NCI-H1436 (cell line): ENCODE measurements at places on chromosomes 5 and 9.

- DNase-seq = peak; percentile 66
Measured at GRCh38 chr5:137735555-137736284, at the start of gene KLHL3. Gene KLHL3 (minus strand): TSS chr5:137736089. CDS start chr5:137735646, 443 bp downstream.

DNA sequence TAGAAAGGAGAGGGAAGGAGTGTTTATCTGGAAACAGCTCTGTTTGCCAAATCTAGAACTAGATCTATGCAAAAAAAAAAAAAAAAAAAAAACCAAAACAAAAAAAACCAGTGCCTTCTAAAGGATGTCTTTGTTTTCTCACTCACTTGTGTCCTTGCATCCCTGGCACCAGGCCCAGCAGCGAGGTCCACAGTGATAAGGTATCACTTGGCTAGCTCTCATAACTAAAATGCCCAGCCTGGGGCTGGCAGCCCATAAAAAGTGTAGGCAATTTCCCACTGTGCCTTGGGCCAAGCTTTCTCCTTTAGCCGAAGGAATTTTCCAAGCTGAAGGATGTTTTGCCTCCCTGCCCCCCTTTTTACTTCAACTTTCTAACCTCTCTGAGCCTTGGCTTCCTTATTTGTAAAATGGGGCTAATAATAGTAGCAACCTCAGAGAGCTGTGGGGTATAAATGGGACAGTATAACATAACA, 20.8 kb downstream of the RGS3 start:
- DNase-seq = no peak

- no peak for DNase-seq
Measured at GRCh38 chr9:137166380-137167229, 3.2 kb downstream of the LRRC26 start.

DNA sequence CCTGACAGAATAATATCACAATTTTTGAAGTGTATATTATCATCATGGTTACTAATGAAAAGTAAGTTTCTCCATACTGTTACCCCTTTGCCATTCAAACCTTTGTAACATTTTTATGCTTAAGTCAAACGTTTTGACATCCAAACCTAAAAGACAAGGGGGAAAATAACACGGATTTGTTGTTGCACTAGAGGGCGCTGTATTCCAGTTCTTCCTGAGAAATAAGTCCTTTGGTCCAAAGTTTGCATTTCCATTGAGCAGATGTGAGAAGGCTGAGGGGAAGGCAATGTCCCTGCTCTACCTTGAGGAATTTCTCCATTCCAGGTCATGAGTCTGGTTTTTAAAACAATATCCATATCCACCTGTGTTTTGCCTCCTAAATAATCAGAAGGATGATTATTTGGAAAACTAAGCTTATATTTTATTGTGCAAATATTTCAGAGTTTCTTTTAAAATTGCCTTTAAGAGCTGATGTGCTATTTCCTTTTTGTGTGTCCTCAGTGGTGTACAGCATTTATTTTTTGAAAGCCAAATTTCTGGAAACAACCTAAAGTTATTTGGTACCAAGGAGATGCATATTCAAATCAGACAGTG, 9.7 kb downstream of the LECT2 start:
- DNase-seq = peak; percentile 71

DNA sequence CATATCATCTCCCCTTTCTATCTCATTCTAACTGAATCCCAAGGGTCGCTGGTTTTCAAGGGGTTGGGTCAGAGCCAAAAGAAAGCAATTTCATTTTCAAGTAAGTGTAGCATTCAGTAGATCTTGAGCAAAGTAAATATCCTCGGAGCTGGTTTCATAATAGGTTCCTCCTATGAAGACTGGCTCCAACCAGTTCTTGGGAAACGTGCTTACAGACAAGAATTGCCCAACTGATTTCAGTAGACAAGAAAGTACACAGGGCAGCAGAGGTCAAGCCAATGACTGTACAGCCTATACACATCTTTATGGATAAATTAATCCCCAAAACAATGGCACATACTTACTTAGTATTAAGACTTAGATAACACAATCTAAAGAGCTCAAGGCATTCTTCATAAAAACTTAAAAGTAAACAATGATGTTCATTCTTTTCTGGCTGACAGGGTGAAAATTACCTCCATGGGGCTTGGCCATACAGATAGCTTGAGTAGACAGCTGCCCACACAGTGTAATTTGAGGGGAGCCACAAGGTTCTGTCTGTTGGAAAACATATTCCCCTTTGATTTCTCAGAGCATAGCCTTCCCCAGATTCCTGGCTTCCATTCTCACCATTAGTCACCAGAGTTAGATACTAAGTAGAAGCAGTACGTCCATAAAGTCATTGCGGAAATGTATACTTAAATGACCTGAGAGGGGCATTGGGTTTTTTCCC, 163.9 kb downstream of the ARRDC3 start:
- DNase-seq = peak; percentile 31

GRCh38 chr5:68440651-68441050, 225.1 kb downstream of the PIK3R1 start:
- no peak for DNase-seq

DNA sequence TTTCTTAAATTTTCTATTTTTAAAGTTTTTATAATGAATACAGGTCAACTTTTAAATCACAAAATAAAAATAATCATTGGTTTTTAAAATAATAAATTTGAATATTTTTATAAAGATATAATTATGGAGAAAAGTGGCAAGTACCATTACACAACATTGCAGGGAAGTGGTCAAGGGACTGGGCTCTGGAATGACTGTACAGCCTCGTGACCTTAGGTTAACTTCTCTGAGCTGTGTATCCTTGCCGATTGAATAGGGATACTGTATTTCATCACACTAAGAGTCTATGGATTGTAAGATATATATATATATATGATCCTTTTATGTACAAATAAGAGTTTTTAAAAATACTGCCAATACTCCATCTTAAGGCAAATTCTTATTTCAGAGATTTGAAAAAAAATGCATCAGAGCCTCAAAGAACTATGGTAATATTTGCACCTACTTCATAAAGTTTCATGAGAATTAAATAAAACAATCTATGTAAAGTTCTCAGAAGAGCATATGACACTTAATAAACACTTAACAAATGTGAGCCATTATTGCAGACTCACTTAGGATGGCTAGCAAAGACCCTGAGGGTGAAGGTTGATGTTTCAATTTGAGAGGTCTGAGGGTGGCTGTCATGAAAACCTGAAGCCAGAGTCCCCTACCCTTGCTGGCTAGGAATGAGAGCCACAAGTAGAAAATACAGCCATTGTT, 136.5 kb downstream of the CCDC192 start:
- DNase-seq = no peak

DNA sequence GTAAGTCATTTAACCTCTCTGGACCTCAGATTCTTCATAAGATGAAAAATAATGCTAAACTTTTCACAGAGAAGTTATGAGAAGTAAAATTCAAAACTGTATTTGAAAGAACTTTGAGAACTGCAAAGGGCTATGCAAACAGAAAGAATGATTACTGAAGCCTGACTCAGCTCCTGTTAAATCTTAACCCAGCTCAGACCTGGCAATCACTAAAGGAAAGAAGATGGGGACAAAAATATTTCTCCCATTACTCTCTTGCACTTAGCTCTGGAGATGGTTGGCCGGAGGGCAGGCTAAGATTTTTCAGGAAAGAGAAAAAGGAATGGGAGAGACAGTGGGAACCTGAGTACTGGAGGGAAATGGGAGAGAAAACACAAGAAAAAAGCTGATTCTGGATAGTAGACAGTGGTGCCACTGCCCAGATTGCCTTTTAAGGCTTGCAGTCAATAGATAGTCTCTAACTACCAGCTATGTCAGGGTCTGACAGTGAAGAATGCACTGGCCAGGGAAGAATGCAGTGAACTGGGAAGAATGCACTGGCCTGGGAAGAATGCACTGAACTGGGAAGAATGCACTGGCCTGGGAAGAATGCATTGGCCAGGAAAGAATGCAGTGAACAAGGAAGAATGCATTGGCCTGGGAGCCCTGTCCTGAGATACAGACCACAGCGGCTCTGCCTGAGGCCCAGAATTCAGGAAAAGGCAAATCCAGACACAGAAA, 25.2 kb upstream of the CEMIP2 start:
- DNase-seq = no peak

GRCh38 chr9:119868694-119869093, 499.5 kb upstream of the BRINP1 start:
- DNase-seq = no peak

DNA sequence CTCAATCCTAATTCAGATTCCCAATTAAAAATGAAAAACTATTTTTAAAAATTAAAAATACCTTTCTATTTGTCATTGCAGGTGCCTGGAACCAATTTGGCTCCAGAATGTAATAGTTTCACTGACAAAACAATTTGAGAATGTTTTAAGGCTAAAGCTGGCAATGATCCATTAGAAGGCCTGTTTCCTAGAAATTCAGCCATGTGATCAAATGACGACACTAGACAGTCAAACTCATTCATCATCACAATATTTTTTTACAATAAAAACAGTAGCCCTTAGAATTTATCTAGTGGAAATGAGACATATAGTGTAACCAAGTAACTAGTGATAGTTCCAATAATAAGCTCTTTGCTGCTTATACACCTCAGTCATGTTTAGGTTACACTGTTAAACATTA, 75.4 kb upstream of the MAP3K1 start:
- no peak for DNase-seq

- no peak for DNase-seq
Measured at GRCh38 chr5:98433673-98434072, 339.8 kb upstream of the RGMB start.

DNA sequence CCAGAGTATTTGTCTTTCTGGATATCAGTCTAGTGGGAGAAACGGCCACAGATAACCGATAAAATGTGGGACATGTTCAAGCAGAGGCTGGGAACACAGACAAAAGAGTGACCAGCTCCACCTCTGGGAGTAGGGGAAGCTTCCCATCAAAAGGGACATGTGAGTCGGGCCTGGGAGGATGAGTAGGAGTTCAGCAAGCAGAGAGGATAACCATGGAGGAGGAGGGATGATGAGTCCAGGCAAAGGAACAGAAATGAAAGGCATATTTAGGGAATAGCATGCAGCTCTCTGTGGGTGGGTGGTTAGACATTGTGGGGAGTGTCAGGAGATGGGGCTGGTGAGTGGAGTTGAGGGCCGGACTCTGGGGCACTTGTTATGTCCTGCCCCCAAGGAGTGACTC, 61.5 kb downstream of the ERGIC1 start:
- DNase-seq = no peak

DNA sequence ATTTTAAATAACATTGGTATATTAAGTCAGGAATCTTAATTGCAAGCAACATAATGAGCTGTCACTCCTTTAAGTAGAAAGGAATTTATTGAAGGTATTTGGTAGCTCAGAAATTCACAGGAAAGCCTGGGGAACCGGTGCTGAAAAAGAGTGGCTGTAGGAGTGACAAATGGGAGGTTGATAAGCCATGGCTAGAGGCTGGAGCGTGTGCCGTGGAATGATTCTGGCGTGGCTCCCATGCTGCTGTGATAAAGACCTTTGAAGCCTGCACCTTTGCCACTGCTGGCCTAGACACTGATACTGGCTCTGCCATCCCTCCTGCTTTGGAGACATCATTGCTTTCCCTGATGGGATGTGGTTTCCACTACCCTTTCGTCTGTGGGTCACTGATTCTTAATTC, 65.7 kb upstream of the ATG10 start:
- DNase-seq = no peak

DNA sequence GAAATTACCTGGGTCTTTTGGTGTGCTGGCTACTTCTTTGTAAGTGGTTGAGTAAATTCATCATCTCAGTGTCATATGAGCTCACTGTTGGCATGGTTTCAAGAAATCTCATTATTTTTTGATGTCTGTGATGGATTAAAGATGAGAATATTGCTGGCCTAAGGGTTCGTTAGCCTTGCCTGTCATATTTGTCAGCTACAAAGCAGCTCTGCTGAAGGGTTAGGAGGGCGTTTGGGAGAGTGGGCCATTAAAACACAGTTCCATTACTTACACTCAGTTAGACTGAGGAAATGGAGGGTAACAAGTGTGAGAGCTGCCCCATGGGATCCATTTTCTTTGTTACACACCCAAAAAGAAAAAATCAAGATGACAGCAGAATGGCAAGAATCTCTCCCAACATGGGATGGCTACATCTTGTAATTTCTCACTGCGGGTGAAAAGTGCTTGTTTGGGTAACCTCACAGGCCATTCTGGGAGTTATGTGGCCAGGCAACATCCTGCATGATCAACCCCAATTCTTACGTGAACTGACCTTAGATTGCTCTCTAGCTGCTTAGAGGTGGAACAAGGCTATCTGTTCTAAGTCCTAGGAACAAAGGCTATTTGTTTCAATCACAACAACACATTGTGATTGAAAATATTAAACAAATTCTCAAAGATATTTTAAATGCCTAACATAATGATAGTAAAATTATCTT, 609.5 kb upstream of the RGMB start:
- peak; percentile 4 for DNase-seq

GRCh38 chr5:131258733-131259132, 5.1 kb upstream of the CDC42SE2 start:
- DNase-seq = no peak

GRCh38 chr9:130498298-130498917, 53.6 kb downstream of the ASS1 start:
- no peak for DNase-seq

DNA sequence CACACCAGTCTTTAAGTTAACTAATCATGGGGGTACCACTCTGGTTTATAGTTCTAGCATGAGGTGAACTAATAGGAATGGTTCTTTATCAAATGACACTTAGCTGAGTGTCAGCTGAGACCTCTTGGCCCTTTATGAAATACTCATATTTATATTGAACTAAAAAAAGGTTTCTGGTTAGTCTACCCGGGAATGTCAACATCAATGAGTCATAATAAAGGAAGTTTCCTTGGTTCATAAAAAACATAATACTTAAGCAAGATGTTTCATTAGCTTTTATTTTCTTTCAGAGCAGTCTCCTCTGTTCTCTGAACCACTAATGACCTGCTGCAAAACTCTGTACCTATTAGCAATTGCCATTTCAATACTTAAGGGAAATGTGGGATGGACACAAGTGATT, 13.7 kb downstream of the DAB2 start:
- no peak for DNase-seq

GRCh38 chr5:17907094-17907493, 272.8 kb downstream of the TAF11L14 start:
- DNase-seq = no peak

DNA sequence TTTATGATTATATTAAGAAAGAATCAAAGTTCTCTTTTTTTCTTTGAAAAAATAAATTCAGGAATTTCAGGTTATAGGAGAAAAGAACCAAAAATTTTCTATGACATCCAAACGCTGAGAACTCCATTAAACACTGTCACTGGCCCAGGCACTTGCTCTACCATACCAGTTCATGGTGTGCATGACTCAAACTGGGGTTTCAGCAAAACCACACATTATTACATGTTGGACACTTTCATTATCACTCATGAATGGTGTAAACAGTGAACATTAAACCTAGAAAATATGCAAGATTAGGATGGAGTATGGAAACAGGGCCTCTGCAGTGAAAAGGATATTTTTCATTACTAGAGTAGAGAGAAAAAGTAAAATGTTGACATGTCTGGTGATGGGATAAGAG, 369.9 kb upstream of the FAM174A start:
- DNase-seq = no peak

DNA sequence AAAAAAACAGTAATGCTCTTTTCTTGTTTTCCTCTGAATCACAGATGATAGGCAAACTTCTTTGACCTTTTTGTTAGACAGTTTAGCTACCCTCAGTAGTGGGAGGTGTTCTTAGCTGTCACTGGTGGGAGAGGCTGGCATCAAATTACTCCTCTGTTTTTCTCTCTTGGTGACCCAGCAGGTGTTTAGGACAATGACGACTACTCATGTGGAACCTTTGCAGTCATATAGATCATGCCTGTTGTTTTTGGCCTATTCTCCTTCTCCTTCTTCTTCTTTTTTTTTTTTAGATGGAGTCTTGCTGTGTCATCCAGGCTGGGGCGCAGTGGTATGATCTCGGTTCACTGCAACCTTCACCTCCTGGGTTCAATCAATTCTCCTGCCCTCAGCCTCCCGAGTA, 15.4 kb upstream of the NPR2 start:
- peak; percentile 82 for DNase-seq

GRCh38 chr5:122756264-122756911, 18.5 kb upstream of the SNX2 start:
- DNase-seq = no peak
